ENCODE measurements at places on chromosomes 5 and 9. TPM values are rescaled to one million over a fixed set of nuclear protein-coding genes. Genes with fewer than 3 reads are reported as not detected.

CDO1 gene
- polyA plus RNA-seq: 25.6 TPM

CCL28 gene
- 1.4 TPM for polyA plus RNA-seq

NR4A3 gene
- 57.4 TPM for polyA plus RNA-seq

PIP5K1B gene
- 37.8 TPM for polyA plus RNA-seq

TMEM174 gene
- not detected for polyA plus RNA-seq

FAM169A gene
- 1.9 TPM for polyA plus RNA-seq

GRXCR2 gene
- 1.1 TPM for polyA plus RNA-seq

TRPM6 gene
- polyA plus RNA-seq: 0.11 TPM

KCNIP1 gene
- polyA plus RNA-seq: 0.11 TPM

HABP4 gene
- 19.6 TPM for polyA plus RNA-seq

PDE8B gene
- polyA plus RNA-seq: 15.1 TPM

DNA sequence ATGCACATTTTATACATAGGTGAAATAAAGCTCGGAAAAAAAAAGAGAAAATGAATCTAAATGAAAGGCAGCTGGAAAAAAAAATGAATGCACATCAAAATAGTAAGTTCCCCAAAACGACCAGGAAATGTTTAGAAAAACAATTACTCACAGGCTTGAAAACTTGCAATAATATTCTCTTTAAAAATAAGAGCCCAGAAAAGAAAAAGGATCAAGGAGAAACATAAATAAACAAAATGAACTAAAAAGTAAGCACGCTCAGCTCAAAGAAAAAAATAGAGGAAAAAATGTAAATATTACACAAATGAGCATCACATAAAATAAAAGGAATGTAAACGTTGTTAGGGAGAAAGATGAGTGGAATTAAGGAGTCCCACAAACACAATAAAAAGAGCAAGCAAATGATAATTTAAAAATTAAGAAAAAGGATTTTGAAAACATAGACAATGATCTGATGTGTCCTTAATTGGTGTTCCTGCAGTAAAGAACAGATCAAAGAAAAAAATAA lies 54.2 kb downstream of the SLC27A6 start:
- DNase-seq: no peak

GRCh38 chr5:41812156-41812555 lies 58.1 kb downstream of the OXCT1 start:
- no peak for DNase-seq

- DNase-seq: no peak
These were observed 81.8 kb downstream of the LURAP1L start for GRCh38 chr9:12856603-12857002.

GRCh38 chr9:32490601-32491000 lies 35.4 kb downstream of the RIGI start:
- no peak for DNase-seq

GRCh38 chr5:119361594-119362125 lies 5.8 kb downstream of the TNFAIP8 start:
- no peak for DNase-seq

DNA sequence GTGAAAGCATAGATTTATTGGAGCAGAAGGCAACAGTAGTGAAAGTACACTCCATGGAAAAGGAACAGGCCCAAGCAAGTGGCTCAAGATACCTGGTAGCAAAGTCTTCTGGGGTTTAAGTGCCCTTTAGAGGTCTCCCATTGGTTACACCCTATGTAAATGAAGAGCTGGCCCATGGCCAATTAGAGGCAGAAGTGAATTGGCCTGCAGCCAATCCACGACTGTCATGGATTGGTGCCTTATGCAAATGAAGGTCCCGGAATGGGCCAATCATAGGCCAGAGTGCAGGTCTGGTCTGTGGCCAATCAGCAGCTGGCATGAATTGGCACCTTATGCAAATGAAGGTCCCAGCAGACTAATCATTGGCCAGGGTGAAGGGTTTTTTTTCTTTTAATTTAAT lies 64.2 kb upstream of the PCSK5 start:
- no peak for DNase-seq

- DNase-seq: peak; percentile 82
These were observed 20.2 kb downstream of the IGIP start for GRCh38 chr5:140145818-140146522.

DNA sequence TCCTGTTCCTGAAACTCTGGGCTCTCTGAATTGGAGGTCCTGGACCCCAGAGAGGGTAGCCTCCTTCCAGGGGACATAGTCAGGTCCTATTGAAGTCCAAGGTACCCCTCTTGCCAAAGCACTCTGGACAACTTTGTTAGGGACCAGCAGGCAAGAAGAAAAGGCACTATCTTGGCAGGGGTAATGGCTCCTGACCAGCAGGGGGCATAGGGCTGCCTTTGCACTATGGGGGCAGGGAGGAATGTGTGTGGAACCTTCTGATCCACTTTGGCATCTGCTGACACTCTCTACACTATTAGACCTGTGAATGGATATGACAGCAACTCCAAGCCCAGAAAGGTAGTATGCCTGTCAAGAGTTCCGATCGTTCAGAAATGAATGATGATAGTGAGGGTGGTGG lies 179.0 kb upstream of the CD180 start:
- DNase-seq: no peak

- no peak for DNase-seq
These were observed 56.0 kb downstream of the KIAA0825 start for GRCh38 chr5:94562327-94562971.

GRCh38 chr9:89684912-89685636 lies 80.3 kb downstream of the GADD45G start:
- peak; percentile 58 for DNase-seq

- DNase-seq: no peak
These were observed 11.7 kb downstream of the B4GALT1 start for GRCh38 chr9:33155393-33155792.

- DNase-seq: peak; percentile 39
These were observed 211.5 kb downstream of the GAPVD1 start for GRCh38 chr9:125472926-125473701.

DNA sequence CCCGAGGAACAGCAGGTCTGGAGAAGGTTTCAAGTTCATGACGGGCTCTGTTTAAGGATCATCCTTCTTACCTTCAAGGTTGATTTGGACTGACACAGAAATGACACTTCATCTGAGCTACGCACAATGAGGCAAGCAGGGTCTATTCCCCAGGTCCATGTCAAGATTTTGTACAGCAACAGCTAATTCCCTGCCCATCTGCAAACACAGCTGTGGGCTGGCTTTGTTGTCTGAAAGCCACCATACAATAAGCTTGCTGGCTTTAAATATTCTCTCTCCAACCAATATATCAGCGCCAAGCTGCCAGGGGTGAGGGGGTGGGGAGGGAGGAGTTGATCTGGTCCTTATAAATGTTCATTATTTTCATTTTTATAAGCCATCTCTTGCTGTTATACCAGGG lies 92.0 kb downstream of the OTULIN start:
- no peak for DNase-seq

DNA sequence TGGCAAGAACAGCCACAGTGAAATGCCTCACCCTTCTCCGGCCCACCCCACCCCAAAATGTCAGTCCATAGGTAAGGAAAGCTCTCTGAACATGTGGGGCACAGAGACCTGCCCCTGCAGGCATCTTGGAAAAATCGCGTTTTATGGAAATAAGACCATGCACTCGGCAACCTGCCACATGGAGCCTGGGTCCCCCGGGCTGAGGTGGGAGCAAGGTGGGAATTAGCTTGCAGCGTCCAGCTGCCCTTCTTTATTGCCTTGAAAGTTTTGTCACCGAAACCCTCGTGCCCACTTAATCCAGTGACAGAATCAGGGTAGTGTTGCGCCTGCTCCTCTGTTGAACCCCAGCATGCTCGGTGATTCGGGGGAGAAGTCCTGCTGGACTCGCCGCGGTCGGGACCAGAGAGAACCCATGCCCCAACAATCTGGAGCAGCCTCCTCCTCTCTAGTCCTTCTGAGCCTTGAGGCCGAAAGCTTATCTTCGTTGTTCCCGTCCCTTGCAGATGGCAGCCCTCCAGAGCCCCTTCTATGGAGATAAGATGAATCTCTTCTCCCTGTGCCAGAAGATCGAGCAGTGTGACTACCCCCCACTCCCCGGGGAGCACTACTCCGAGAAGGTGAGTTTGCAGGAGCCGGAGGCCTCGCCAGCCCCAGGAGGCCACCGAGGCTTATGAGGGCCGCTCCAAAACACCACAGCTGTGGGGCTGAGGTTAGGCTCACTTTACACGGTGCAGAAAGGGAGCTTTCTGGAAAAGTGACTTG lies 67.9 kb downstream of the PSMB7 start:
- no peak for DNase-seq

DNA sequence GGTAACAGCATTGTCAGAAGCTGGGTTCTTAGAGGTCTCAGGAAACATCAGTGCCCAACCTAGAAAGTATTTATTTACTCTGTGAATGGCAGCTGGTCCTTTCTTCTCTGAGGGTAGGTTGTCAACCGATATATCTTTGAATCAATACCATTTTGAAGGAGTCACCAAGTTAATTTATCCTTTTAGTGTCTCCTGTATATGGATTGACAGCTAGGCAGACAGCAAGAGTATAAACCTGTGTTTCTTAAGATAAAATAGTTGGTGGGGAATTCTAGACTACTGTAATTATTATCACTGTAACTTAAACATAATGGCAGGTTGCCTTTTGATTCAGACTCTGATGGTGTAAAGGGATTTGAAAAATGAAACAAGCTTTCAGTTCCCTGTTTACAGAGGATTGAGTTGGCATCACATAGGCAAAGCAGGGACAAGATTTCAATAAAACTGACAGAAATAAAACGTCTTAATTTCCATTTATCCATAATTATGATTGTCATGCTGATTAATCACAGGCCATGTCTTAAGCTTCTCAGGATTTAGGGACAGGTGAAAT lies 190.8 kb upstream of the HAPLN1 start:
- DNase-seq: no peak

DNA sequence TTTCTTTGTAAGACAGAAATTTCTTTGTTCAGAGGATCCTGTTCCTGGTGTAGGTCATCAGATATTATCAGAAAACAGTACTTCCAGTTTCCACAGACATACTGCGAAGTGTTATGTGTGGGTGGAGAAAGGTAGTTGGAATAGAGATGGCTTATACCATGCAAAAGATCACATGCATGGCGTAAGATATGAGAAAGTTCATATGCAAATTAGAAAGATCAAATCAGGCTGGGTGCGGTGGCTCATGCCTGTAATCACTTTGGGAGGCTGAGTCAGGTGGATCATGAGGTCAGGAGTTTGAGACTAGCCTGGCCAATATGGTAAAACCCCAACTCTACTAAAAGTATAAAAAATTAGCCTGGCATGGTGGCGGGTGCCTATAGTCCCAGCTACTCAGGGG lies 65.2 kb upstream of the GLIS3 start:
- DNase-seq: no peak

DNA sequence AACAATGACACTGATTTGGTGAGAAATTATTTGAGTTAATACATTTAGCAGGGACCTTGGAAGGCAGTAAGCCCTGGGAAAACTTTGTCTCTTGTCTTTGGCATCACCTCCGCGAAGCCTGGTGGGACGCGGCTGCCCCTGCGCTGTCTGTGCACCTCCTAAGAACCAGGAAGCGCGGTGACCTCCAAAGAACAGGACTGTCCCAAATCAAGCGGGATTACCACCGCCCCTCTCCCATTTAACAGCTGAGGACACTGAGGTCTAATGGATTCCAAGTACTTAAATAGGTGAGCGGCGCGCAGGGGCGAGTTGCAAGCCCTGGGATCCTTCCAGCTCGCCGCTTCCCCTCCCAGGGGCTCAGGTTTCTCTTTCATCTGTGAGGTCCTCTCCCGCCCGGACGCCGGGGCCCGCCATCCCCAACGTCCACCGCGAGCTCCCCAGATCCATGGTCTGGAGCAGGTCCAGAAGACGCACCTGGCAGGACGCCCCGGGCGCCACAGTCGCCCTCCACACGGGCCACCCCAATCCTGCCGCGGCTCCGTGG lies 432 bp downstream of the STARD4 start:
- DNase-seq: no peak

- DNase-seq: no peak
These were observed 199.1 kb upstream of the SLC30A5 start for GRCh38 chr5:68894673-68895072.

- no peak for DNase-seq
These were observed 2.2 kb downstream of the FAM219A start for GRCh38 chr9:34456151-34456550.

- DNase-seq: no peak
These were observed 7.9 kb downstream of the BHMT start for GRCh38 chr5:79119486-79119885.

DNA sequence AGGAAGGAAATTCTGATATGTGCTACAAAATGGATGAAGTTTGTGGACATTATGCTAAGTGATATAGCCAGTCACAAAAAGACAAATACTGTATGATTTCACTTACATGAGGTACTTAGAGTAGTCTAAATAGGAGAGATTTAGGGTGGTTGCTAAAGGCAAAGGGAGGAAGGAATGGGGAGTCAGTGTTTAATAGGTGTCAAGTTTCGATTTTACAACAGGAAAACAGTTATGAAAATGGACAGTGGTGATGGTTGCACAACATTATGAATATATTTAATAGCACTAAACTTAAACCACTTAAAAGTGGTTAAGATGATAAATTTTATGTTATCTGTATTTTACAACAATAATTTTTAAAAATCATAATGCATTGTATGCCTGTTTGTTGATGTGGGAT lies 40.4 kb upstream of the ECM2 start:
- DNase-seq: no peak

DNA sequence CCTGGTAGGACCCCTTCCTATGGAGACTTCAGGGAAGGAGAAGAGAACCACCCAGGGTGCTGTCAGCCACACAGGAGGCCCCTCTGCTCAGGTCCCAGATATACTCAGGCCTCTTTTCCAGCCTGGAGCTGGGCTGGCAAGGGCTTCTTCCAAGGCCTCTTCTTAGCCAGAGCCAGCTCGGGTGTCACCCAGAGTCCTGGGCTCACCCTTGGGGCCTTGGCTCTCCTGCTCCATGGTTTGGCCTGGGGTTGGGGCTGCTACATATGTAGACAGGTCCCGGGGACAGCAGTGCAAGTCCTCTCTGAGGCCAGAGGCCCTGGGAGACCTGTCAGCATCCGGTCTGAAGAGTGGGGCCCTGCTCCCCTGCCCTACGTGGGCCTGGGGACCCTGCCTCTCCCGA lies 22.8 kb downstream of the PAEP start:
- no peak for DNase-seq

- DNase-seq: no peak
These were observed 75.6 kb downstream of the PRRT1B start for GRCh38 chr9:131620764-131621520.

- no peak for DNase-seq
These were observed 2.4 kb upstream of the GLT6D1 start for GRCh38 chr9:135641745-135642144.

GRCh38 chr5:160555581-160555970 lies 133.9 kb downstream of the PTTG1 start:
- DNase-seq: no peak

GRCh38 chr9:94872891-94873511 lies 146.5 kb downstream of the AOPEP start:
- DNase-seq: no peak

- DNase-seq: no peak
These were observed 4.8 kb upstream of the VLDLR start for GRCh38 chr9:2616692-2617377.

DNA sequence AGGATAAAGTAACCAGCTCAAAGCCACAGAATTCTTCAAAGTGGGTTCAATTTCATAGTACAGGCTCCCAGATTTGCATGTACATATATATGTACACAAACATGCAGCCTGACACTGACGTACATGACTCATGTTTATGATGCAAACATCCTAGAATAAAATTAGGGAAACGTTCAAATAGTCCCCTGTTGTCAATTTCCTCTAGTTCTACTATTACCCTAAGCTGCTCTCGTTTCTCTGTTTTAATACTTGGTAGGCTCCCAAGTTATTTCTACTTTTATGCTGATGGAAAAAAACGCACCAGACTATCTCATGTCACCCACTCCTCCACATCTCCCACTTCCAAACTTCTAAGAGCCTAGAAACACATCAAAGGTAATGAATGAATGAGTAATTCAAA lies 229.7 kb downstream of the EPB41L4A start:
- DNase-seq: no peak
